Tongue (tissue), 3 donors: ENCODE measurements at places on chromosomes 1 and 21. TPM values are rescaled to one million over a fixed set of nuclear protein-coding genes. Genes with fewer than 3 reads are reported as not detected.

The PLPPR4 gene
- 18.3 TPM for total RNA-seq

The NEK2 gene
- total RNA-seq, result 9.5 TPM

The EPHA8 gene
- total RNA-seq, result not detected

The ABCG1 gene
- total RNA-seq, result 20.9 TPM

The C8A gene
- not detected for total RNA-seq

The PDE4B gene
- 31.8 TPM for total RNA-seq

The GOLT1A gene
- total RNA-seq, result not detected

The S100A3 gene
- total RNA-seq, result 0.72 TPM

The SETDB1 gene
- total RNA-seq, result 31.0 TPM

The FMO1 gene
- total RNA-seq, result 13.1 TPM

The ITLN2 gene
- not detected for total RNA-seq

The LAMB3 gene
- 26.9 TPM for total RNA-seq

The CTTNBP2NL gene
- total RNA-seq, result 12.6 TPM

The LCE1C gene
- total RNA-seq, result not detected
